RWPE2 (cell line): ENCODE measurements at places on chromosomes 4 and X.

DNA sequence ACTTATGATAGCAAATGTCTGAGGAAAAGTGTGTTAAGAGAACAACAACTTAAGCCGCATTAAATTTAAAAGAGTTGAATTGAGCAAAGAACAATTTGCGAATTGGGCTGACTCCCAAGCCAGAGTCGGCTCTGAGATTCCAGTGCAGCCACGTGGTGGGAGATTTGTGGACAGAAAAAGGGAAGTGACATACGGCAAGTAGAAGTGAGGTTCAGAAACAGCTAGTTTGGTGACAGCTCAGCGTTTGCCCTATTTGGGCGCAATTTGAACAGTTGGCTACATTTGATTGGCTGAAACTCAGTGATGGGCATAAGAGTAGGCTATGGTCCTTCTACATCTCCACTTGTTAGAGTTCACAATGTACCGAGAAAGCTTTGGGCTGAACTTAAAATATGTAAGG is 124.0 kb downstream of the PRKX start:
- H3K4me3 ChIP-seq, result no peak overlapping the region
- no peaks in the 10 kb centered on the region for H3K36me3 ChIP-seq
- DNase-seq, result no peak
- H3K4me1 ChIP-seq, result no peaks in the 10 kb centered on the region

GRCh38 chrX:69968950-69969349 is 80.8 kb downstream of the AWAT2 start:
- H3K27me3 ChIP-seq, result no peaks in the 10 kb centered on the region
- no peak for DNase-seq
- H3K4me1 ChIP-seq, result no peaks in the 10 kb centered on the region
- H3K4me3 ChIP-seq, result no peak overlapping the region
- H3K36me3 ChIP-seq, result no peaks in the 10 kb centered on the region

DNA sequence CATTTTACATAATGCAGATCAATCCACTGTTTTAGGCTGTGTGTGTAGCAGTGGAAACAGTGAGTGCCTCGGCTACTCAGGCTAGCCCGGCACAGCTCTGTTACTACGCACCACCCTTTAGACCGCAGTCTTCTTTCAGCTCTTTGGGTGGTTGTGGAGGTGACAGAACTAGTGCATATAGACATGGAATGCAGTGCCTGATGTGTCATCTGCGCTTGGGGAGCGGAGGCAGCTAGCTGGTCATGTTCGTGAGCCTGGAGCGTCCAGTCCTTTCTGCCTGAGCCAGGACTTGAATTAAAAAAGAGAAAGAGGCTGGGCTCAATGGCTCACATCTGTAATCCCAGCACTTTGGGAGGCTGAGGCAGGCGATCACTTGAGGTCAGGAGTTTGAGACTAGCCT is 4.8 kb downstream of the TBC1D14 start:
- H3K27me3 ChIP-seq, result no peaks in the 10 kb centered on the region
- H3K4me1 ChIP-seq, result peaks cover 6% of the 10 kb centered on the region
- H3K4me3 ChIP-seq, result no peak overlapping the region
- no peaks in the 10 kb centered on the region for H3K36me3 ChIP-seq

- no peak overlapping the region for H3K4me3 ChIP-seq
- H3K36me3 ChIP-seq, result no peaks in the 10 kb centered on the region
- no peak overlapping the region for H3K27ac ChIP-seq
- H3K27me3 ChIP-seq, result no peaks in the 10 kb centered on the region
Observed at GRCh38 chrX:123424546-123424945, 240.5 kb downstream of the GRIA3 start.

DNA sequence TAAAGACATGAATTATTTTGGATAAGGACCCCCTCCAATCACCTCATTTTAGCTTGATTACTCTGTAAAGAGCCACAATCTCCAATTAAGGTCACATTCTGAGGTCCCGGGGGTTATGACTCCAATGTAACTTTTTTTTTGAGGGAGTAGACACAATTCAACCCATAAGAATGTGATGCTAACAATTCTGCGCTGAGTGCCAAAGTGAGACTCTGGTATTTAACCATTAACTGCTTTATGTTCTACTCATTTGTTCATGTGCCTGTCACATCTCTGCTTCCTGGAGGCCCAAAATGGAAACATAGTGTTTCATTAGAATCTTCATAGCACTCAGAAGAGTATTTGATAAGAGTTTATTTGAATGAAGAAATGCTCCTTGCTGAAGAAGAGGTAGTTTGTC is 234.8 kb downstream of the CPE start:
- no peak for DNase-seq
- H3K4me1 ChIP-seq, result no peaks in the 10 kb centered on the region
- no peaks in the 10 kb centered on the region for H3K27me3 ChIP-seq
